ENCODE measurements at places on chromosomes 16 and 17.

DNA sequence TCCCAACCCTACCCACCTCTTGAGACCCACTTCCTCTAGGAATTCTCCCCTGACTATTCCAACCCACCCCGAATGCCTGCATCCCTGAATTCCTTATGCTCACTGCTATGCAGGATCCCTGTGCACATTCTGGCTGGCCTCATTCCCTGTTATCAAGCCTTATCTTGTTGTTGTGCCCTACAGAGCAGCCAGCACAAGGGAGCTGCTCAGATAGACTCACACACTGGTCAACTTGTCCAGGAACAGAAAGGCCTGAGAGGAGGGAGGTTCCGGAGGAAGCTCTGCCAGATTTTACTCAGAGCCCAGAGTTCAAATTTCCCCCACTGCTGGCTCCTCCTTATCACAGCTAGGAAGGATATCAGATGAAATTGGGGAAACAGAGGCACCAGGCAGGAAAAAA, 24.8 kb upstream of the MYO18A start:
- no peak for DNase-seq

DNA sequence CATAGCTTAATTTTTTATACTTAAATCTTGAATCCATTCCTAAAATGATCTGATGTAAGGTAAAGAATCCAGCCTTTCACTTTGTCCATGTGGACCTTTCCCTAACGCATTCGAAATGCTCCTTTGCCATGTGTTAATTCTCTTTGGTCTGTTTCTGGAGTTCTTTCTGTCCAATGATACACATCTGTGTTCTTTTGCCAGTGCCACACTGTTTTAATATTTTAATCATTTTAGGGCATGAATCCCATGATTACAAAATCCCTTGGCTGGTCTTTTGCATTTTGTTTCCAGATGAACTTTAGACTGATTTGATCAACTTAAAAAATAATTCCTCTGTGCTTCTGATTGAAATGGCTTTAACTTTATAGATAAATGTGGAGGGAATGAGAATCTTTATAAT, 74.1 kb downstream of the NTN1 start:
- no peak for DNase-seq

DNA sequence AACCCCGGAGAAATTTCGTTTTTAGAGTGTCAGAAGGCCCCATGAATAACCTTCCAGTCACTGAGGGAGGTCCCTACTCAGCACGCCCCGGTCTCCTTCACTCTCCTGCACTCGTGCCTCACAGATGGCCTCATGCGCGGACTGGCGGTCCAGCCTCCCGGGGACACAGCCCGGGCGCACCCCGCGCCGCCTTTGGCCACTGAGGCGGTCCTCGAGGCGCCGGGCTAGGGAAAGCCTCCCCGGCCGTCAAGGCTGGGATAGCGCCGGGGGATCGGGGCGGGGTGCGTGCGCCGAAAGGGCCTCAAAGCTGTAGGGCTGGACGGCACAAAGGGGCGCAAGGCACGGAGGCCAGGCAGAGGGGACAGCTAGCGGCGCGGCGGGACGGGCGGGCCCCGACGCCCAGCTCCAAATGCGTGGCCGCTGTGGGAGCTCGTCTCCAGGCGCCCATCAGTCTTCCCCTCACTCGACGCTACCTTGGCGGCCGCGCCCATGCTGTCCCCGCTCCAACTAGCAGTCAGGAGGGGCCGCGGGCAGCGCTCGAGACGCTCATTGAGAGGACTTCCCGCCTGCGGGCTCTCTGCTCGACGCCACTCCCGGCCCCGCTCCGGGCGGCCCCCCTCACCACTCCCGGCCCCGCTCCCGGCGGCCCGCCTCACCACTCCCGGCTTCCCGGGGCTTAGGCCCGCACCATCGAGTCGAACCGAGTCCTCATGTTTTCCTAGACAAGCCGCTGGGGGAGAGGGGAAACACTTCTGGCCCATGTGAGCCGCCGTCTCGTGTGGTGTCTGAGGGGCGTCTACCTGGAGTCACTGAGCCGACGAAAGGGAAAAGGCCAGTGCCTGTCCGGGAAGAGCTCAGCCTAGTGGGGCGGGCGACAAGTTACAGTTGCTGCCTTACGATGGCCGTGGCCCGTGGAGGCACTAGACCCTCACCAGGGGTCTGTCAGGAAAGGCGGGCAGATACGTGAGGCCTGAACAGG, at the start of gene USP6:
TSS of gene USP6 (plus strand) at position 360 of the 979 bp plus-strand sequence. CDS start 14,336 bp downstream, outside the sequence.
- DNase-seq, result no peak

- DNase-seq, result no peak
Measured at GRCh38 chr17:4488989-4489595, 9.6 kb upstream of the SPNS2 start.

DNA sequence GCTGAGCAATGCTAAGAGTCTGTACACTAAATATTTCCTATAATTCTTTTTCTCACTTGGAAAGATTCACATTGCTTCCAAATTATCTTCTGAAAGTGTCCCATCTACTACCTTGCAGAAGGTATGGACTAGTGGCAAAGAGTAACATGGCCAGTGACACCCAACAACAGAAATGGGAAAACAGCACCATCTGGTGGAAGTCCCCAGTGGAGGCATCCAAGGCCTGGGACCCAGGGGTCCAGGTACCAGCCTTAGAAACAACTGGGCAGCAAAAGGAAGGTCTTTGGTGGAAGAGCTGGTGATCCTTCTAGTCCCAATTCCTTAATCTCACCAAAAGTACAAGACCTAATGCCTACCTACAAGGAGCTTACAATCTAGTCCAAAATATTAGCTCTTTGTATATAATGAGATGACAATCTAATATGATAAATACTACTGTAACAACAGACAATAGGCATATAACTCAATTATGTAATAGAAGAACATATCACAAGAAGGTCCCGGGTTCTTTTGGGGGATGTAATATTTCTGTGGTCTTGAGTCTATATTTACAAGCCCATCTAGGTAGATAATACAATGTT, 55.3 kb downstream of the SKAP1 start:
- peak; percentile 16 for DNase-seq

GRCh38 chr16:80459331-80459777, 81.4 kb upstream of the DYNLRB2 start:
- no peak for DNase-seq

DNA sequence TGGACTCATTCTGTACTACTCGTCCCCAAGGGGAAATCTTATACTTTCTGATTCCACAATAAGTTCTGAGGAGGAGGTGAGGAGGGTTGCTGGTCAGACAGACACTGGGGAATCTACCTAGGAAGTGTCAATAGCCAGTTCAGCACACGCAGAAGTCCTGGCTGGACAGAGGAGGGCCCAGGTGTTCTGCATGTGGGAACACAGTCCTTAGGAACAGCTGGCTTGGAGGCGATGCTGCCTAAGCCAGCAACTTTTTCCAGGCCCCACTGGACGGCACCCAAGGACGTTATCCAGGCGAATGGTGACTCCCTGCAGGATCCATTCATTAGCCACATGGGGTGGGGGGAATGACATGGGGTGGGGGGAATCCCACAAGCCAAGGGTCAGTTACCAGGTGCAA, 29.9 kb upstream of the WFIKKN2 start:
- DNase-seq, result no peak

DNA sequence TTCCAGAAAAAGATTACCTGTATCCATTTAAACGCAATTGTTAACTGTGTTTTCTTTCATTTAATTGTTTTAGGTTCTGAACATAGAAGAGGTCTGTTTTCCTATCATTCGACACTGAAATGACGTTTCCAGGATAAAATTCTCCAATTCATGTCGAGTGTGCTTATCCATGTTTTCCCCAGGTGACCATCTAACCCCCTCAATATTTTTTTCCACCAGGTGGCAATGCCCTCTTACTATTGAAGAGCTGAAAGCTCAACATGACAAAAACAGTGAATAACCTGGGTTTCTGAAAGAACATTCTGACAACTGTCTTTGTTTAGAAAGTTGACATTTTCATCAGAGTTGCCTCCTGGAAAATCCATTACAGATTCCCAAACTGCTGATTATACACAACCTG, 948.7 kb downstream of the KCNJ2 start:
- no peak for DNase-seq

- peak; percentile 46 for DNase-seq
Measured at GRCh38 chr17:75153780-75154194, 525 bp downstream of the JPT1 start.
